Stimulated activated CD8-positive, alpha-beta memory T cell treated with anti-CD3 and anti-CD28 coated beads, Interleukin-7, amount 100 ng/mL, for 1 hour (primary cell): ENCODE measurements at places on chromosomes 1 and 21.
A peak's percentile ranks its signal among the peaks of the same experiment; 100 is the strongest.

GRCh38 chr1:61013946-61014667 lies 68.3 kb upstream of the NFIA start:
- DNase-seq = no peak

- DNase-seq = no peak
Measured at GRCh38 chr21:31873696-31874599, 1.1 kb downstream of the HUNK start.

DNA sequence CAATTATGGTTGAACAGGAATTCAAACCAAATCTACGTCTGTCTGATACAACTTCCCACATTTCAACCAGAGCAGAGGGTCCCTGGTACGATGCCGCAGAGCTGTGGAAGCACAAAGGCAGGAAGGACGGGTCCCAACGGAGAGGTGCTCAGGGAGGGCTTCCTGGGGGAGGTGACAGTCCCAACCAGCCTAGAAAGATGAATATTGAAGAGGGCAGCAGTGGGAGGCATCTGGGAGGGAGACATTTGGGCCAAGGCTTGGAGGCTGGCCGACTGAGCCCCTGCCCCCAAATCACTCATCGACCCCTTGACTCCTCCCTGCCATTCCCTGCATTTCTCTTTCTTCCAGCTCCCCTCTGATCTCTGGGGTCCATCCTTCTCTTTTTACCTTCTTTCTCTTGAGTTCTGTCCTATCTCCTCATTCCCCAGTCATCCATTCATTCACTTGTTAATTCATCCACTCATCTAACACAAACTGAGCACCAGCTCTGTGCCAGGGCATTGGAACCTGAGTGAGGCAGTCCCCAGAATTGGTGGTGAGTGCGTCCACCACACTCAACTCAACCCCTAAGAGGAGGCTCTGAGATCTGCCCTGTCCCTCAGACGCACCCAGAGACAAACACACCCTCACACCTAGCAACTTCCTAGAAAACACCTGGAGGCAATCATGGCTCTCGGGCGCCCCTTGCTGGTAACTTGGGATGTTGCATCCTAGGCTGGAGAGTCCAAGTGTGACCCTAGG lies 13.2 kb upstream of the CELA3B start:
- DNase-seq = peak; percentile 72

DNA sequence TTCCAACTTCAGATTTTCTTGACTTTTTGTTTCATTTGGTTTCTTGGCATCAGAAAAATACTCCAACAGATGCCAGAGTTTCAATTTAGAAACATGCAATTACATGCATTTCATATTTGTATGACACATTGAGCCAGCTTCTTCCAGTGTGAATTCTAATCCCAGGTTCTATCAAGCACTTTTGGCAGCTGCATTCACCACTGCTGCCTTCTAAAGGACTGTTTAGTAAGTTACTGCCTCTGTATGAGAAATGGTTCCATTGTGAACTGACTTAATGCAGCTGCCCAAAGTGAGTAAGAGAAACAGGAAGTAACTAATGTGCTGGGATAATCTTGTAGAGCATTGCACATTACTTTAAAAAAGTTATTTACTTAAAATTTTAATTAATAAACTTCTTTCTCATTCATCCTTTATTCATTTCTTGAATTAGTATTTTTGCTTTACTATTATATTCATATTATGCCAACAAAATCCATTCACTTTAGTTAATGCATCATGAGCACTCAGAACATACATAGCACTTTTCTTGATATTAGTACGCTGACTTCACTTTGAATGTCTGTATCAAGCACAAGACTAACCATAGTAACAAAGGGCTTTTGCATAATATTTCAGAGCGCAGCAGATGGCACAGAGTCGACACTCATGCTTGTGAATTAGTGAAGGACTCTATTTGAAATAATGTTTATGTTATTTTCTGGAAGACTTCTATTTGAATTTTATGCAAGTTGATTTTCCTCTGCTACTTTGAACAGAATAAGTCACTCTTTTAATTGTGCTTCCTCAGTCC lies 9.8 kb downstream of the RGS18 start:
- no peak for DNase-seq

- DNase-seq = no peak
Measured at GRCh38 chr1:205927676-205928075, 15.6 kb downstream of the SLC26A9 start.

- no peak for DNase-seq
Measured at GRCh38 chr1:171590022-171590421, 32.0 kb upstream of the MYOCOS start.

- no peak for DNase-seq
Measured at GRCh38 chr1:82116105-82116504, 315.4 kb downstream of the ADGRL2 start.

DNA sequence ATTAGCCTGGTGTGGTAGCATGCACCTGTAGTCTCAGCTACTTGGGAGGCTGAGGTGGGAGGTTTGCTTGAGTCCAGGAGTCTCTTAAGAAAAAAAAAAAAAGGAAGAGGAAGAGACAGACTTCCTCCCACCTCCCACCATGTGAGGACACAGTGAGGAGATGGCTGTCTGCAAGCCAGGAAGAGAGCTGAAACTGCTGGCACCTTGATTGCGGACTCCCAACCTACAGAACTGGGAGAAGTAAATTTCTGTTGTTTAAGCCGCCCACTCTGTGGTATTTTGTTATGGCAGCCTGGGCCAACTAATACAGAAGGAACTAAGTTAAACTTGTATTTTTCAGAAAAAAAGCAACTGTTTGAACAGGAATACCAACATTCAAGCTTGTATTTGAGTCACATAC lies 21.7 kb downstream of the DOP1B start:
- DNase-seq = no peak

DNA sequence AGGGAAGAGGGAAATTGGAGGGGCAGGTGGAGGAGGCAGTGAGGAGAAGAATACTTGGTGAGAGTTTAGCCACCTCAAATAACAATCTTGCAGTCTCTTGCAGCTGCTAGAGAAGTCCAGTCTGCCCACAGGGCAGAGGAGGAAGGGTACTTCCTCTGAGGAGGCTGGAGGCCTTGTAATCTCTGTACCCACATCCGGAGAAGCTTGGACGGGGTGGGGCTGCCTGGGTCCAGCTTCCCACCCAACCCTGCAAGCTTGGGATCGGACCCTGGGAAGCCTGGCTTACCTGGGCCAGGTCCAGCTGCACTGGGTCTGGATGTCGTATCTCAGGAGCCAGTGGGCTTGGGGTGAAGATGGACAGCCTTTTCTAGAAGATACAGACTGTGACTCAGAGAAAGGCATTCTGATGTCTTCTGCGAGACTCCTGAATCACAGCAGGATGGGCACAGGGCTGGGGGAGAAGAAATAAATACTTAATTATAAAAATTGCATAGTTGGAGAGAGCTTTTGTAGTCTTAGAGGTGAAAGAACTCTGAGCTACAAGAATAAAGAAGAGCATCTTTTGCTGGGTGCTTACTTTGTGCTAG lies 111.8 kb upstream of the JUN start:
- DNase-seq = no peak

DNA sequence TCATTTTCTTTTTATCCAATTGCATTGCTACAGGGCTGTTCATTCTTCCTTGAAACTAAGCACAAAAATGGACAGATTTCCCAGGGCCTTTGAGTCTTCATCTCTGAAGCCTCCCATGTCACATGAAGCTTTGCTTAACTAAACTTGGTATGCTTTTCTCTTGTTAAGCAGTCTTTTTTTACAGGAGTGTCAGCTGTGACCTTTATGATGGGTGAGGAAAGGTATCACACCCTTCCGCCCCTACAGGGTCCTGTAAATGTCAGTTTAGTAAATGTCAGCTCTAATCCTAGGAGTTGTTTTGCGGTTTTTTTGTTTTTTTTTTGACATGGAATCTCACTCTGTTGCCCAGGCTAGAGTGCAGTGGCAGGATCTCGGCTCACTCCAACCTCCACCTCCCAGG lies 2.6 kb upstream of the AGTRAP start:
- DNase-seq = no peak

- DNase-seq = no peak
Measured at GRCh38 chr1:166086113-166086883, 80.5 kb downstream of the FAM78B start.

GRCh38 chr1:39649636-39650185 lies 10.3 kb upstream of the HEYL start:
- no peak for DNase-seq

GRCh38 chr1:58927041-58927721 lies 143.3 kb upstream of the JUN start:
- DNase-seq = no peak

DNA sequence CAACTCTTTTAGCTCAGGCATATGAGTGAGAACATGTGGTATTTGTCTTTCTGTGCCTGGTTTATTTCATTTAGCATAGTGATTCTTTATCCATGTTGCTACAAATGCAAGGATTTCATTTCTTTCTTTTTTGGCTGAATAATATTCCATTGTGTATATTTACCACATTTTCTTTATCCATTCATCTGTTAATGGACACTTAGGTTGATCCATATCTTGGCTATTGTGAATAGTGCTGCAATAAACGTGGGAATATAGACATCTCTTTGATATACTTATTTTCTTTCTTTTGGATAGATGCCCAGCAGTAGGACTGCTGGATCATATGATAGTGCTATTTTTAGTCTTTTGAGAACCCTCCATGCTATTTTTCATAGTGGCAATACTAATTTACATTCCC lies 30.8 kb downstream of the ASB17 start:
- DNase-seq = no peak

DNA sequence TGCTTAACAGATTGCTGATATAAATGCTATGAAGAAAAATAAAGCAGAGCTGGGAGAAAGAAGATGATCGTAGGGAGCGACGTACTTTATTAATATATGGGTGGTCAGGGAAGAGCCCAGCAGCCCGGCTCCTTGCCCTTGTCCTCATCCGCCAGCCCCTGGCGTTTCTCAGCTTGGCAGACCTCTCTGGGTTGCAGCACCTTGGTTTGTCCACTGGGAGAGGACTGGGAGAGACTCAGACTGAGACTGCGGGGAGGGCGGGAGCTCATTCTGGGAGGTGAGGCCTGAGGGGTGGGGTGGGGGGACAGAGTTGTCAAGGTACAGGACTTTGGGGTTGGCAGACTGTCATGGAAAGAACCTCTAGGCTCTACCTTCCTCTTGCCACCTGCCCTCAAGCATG lies 3.3 kb upstream of the S100A3 start:
- no peak for DNase-seq

DNA sequence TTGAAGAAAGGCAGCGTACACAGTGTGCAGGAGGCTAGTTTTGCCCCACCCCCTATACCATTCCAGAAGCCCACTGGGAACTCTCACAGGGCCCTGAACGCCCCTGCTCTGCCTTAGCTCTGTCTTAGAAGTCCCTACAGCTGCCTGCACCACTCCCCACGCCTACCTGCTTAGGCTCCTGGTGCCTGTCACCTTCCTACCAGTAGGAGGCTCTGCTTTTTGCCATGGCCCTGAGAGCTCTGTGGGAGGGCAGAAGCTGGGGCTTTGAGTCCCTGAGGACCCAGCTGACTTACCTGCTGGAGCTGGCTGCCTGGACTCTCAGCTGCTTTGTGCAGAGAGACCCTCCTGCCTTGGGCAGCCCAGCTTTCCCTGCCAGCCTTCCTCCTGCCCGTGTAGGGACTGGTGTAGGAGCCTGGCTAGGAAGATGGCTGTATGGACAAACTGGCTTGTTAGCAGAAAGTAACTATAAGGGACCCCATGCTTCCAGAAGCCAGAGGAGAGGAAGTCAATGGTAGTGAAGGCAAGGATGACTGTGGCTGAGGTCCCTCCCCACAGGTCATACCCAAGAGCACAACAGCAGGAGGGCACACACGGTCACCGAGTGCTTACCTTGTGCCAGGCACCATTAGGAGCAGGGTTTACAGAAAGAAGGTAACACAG lies 9.8 kb upstream of the CELSR2 start:
- no peak for DNase-seq

DNA sequence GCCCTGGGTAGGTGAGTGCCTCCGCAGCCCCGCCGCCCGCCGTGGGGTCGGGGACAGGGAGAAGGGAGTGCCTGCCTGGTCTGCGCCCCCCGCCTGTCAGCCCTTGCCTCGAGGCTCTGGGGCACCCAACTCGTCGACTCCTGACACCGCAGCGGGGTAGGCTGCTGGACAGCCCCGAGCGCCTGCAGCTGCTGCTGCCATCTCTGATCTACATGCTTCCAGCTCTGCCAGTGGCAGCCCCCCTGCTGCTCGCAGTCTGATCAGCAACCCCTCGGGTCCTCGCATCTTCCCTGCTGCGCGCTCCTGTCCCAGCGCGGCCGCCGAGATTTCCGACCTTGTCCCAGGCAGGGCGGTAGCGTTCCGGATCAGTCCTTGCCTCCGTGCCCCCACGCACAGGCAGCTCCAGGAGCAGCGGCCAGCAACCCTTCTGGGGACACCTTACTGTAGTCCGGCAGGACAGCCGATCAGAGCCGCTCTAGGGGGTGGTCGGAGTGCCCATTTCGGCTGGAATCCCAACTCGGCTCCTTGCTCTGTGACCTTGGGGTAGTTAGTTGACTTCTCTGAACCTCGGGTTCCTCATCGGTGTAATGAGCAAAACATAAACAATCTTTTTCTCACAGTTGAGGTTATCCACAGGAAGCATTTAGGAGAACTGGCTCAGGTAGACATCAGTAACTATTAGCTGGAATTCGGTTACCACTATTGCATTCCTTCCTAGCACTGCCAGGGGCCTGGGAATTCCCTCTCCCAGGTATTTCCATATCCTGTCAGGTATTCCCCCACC lies 540 bp downstream of the BCAN start:
- no peak for DNase-seq

DNA sequence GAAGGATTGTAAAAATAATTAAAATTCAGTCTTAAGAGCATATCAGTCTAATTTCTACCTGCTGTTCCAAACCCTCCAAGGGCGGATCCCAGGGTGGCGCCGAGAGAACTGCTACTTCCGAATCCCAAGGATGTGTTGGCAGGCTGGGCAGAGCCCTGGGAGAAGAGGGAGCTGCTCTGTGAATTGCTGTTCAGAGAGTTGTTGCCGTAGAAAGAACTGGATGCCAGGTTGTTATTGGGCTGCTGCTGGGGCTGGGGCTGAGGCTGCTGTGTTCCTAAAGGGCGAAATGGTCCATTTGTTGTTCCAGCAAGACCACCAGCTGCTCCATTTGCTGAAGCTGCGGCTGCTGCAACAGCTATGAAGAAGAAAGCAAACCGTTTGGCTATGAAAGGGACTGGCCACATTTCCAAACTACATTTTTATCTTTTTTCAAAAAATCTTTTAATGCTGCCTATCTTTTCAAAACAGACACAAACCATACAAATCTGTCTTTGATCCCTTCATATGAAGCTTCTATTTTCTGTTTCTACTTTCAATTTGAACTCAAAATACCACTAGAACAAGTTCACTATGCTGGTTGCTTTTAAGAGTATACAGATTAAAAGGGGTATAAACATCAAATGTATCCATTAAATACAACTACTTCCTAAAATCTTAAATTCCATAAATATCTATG lies 57.5 kb upstream of the SDC3 start:
- DNase-seq = no peak

DNA sequence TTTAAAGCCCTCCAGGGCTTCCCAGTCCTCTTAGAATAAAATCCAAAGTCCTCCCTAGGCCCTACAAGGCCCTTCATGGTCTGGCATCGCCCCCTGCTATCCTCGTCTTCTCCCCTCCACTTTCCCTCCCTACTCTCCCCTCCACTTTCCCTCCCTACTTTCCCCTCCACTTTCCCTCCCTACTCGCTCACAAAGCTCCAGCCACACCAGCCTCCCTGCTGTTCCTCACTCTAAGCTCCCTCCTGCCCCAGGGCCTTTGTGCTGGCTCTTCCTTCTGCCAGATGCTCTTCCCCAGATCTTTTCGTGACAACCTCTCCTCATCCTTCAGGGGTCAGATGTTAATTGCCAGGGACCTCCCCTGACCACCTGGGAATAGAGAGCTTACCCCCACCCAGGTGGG lies 12.8 kb downstream of the ARHGEF19 start:
- DNase-seq = no peak
